Activated CD8-positive, alpha-beta T cell treated with anti-CD3 and anti-CD28 coated beads for 36 hours (primary cell): ENCODE measurements at places on chromosomes 6 and 20. TPM values are rescaled to one million over a fixed set of nuclear protein-coding genes. Genes with fewer than 3 reads are reported as not detected.

The NOX3 gene
- total RNA-seq, result not detected

The PDE7B gene
- total RNA-seq, result 0.58 TPM

The DSP gene
- total RNA-seq, result 0.07 TPM

- DNase-seq, result no peak
Measured at GRCh38 chr6:128456510-128457230, 63.7 kb downstream of the PTPRK start.

- DNase-seq, result no peak
Measured at GRCh38 chr6:85493389-85493788, 43.5 kb downstream of the NT5E start.

- DNase-seq, result no peak
Measured at GRCh38 chr6:170347975-170348374, 41.4 kb downstream of the FAM120B start.

GRCh38 chr6:42394151-42394550 lies 57.6 kb downstream of the TRERF1 start:
- no peak for DNase-seq

- no peak for DNase-seq
Measured at GRCh38 chr6:111027219-111027618, 45.4 kb downstream of the RPF2 start.

- DNase-seq, result no peak
Measured at GRCh38 chr20:49360242-49360968, 82.5 kb upstream of the ZNFX1 start.

GRCh38 chr6:21603082-21603952 lies 9.8 kb downstream of the SOX4 start:
- DNase-seq, result no peak

GRCh38 chr6:56259234-56260077 lies 12.1 kb upstream of the COL21A1 start:
- no peak for DNase-seq
